Hematopoietic multipotent progenitor cell treated with erythropoietin and hydrocortisone succinate and interleukin-3 and kit ligand, for 6 days (in vitro differentiated cells): ENCODE measurements at places on chromosomes 2 and 18.

- peak; percentile 40 for DNase-seq
Measured at GRCh38 chr2:178523596-178524134, 43.4 kb downstream of the PLEKHA3 start.

DNA sequence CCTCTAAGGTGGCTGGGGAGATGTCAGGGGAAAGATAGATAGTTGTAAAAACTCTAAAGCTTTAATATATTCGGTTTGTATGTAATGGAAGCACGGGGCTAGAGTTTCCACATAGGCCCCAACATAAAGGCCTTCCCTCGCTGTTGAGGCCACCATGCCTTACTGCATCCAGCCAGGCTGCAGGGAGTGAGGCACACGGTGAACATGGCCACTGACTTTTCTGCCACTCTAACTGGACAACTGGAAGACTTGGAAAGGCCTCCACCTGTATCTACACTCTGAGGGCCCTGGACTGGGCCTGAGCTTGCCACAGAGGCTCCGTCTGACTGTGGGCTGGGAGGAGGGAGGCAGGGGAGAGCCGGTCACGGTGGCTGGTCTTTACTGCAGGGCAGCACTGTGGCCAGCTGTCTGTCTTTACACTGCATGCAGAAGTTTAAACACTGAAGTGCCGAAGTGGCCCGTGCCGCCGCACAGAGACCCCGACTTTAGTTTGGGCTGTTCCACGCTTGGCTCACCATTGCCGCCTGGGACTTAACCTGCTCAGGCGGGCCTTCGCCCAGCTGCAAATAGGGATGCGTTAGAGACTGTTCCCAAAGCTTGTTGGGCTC lies 66.7 kb downstream of the EMILIN2 start:
- no peak for DNase-seq

DNA sequence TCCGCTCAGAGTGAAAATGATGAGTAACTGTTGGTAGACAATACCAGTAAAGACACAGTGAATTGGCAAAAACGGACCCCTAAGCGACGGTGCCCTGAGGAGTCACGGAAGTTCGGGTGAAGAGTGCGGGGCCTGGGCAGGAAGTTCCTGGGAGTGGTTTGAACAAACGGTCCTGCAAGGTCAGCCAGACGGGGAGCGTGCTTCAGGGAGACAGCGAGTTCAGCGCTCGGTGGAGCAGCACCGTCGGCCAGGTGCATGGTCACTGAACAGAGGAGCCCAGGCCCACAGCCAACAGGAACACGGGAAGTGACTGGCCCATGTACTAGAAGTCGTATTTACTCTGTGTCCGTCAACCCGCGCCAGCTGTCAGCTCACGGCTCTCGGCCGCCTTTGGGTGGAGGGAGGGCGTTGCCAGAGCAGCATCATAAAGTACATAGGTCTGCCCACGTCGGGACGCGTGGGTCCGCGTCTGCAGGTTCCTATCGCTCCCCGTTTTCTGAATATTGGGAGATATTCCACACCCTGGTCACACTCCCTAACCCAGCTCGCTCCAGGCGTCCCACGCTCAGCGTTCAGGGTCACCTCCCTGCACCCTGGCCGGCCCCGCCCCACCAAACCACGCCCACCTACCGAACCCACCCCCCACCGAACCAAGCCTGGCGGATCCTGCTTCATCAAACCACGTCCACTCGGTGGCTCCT lies 75.6 kb upstream of the UXS1 start:
- DNase-seq, result peak; percentile 59

DNA sequence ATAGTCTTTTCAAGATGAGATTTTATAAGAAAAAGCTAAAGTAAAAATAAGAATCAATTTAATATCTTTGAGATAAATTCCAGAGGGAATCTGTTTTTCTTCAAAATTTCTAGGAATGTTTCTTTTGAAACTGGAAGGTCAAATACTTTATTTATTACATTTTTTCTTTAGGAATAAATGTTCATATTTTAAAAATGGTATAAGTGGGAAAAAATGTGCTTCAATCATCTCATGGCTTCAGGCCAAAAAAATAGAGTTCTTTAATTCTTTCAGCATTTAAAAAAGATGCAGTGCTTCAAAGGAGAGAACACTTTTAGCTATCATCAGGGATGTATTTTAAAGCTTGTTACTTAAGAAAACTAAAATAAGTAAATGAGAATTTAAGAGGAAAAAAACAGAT lies 110.6 kb downstream of the NEB start:
- DNase-seq, result no peak

- peak; percentile 78 for DNase-seq
Measured at GRCh38 chr18:21997207-21998143, 171.9 kb upstream of the GATA6 start.

GRCh38 chr2:105081006-105081601 lies 43.2 kb downstream of the MRPS9 start:
- DNase-seq, result no peak

- no peak for DNase-seq
Measured at GRCh38 chr2:214328941-214329340, 81.9 kb upstream of the VWC2L start.

GRCh38 chr2:151302879-151303278 lies 13.4 kb upstream of the NMI start:
- no peak for DNase-seq

GRCh38 chr2:12170121-12170520 lies 423.7 kb downstream of the LPIN1 start:
- DNase-seq, result no peak

- DNase-seq, result peak; percentile 79
Measured at GRCh38 chr2:210577263-210578071, 21.1 kb downstream of the CPS1 start.

GRCh38 chr2:233060980-233061590 lies 943 bp downstream of the INPP5D start:
- peak; percentile 63 for DNase-seq

- DNase-seq, result no peak
Measured at GRCh38 chr2:162729469-162729868, 109.1 kb downstream of the KCNH7 start.

DNA sequence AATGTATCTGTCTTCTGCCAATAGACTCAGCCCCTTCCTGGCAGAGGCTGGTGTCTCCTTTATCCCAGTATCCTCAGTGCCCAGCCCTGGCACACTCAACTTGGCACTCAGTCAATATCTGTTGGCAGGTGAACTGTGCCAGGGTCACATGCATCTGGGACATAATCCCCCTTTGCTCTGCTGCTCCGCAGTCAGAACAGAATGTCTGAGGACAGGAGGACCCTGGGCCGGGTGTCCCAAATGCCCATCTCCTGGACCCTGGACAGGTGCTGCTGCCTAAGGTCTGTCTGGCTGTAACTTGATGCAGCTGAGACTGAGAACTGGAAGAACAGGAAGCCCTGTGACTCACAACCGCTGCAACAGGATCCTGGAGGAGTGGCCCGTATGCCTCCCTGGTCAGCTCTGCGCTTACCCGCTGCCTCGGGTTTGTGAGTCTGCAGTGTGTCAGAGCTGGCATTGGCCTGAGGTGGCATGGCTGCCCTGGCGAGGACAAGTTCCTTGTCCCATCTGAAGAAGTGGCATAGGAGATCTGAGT lies 11.4 kb downstream of the HK2 start:
- DNase-seq, result peak; percentile 66

- DNase-seq, result no peak
Measured at GRCh38 chr2:172288603-172289002, 138.8 kb upstream of the ITGA6 start.

- no peak for DNase-seq
Measured at GRCh38 chr2:137185378-137186078, 420.2 kb downstream of the THSD7B start.

DNA sequence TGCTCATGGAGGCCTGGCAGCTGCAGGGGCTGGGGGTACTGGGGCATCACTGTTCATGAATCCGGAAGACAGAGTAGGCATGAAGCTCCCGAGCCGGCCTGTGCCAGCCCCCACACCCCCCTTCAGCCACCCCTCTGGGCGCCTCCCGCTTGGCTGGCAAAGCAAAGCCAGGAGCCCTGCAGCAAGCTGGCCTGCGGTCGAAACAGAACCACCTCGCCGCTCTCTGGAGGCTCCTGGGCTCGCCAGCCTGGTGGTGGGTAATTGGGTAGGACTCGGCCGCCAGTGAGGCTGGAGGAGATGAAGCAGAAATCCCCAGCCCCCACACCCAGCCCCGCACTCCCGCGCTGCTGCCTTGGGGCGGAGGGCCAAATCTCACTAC lies 70.9 kb upstream of the GPC1 start:
- no peak for DNase-seq

GRCh38 chr2:219029829-219030165 lies 11.5 kb downstream of the CFAP65 start:
- DNase-seq, result peak; percentile 81

DNA sequence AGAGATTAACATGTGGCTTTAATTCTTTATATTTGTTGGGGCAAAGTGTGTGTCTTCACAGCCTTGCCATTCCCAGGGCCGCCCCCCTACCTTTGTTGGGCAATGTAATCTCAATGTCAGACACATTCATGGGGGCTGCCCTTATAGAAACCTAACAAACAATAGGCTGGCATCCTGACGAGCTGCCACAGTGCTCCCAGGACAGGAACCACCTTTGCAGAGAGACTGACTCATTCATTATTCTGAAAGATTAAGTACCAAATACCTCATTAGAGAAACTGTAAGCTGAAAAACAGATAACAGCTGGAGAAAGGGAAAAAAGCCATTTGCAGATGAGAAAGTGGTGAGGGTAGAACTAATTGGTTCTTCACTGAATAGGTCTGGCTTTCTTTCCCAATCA lies 1587.5 kb upstream of the PIK3C3 start:
- DNase-seq, result no peak

DNA sequence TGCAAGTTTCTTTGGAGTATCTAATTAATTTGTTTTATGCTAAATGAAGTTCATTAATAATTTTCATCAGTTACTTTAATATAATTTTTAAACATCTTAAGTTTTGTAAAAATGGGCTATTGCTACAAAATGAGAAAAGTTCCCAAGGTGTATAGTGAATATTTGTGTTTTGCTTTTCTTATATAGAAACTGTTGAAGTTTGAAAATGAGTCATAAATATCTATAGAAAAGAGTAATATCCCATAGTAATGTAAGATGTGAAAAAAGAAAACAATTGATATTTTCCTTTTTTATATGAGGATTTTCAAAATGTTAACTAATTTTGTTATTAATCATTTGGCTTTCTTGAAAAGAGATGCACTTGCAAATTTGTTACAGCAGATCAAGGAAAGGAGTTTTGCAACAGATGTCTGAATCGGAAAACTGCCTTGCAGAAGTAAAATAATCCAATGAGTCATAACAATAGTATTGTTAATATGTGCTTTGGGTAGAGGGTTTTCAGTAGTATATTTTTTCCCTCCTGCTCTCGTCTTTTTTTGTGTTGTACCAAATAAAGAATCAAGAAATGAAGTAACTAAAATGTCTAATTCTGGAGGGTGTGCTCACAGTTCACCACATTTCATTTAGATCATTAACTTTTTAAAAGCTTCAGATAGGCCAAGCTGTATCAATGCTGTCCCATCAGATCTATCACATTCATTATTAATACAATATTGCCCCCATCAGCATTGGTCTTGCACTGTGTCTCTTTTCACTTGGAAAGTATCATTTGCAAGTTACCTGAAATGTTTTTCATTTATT lies 15.5 kb downstream of the DUSP19 start:
- DNase-seq, result no peak

DNA sequence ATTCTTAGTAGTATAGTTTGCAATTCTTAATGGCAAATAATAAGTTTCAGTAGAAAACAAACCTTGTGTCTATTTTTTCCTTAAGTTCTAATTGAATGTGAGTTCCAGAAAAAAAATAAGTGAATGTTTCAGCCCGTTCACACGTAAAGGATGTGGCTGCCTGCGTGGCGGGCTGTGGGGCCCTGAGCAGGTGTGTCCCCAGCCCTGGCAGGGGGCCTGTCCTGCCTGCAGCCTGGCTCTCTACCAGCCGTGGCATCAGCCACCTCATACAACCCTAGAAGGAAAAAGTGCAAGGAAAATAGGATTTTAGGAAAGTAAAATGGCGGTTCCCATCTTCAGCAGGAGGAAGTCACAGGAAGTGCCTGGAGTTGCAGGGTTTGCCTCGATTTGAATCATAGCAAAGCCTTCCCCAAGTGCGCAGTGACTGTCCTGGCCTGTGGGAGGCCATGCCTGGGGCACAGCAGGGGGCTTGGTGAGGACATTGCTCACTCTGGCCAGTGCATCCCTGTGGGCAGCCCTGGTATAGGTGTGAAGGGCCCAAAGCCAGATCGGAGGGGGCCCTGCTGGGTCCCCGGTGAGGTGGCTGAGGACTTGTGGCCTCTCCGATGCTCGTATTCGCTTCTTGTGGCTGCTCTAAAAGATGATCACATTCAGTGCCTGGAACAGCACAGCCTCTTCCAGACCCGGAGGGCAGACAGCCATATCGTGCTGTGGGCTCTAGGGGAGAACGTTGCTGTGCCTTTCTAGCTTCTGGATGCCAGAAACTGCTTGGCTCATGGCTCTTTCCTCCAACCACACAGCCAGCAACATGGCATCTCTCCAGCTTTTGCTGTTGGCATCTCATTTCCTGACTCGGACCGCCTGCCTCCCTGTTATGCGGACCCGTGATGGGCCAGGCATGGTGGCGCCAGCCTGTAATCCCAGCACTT lies 12.6 kb downstream of the DTYMK start:
- no peak for DNase-seq

DNA sequence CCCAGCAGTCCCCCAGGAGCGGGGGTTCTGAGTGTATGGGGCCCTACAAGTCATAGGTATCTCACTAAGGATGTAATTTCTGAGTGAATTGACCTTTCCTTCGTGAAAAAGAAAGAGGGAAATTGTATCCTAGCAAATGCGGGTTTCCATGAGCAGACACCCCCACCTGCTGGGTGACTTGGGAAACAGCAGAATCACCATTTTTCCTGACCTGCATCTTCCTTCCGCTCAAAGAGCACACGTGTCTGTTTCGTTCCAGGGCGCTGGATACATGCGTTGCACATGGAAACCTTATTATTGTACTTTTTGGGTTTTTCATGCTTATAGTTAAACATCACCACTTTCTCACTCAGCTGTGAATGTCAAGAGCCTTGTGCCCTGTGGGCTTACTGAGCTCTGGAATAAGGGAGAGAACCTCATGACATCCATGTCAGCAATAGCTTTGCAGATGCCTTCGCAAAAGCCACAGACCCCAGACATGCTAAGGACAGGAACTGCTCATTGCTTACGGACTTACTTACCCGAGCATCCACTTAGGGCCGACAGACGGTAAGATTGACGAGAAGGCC lies 132.8 kb downstream of the TPO start:
- peak; percentile 71 for DNase-seq

GRCh38 chr2:191066197-191066918 lies 52.4 kb upstream of the STAT1 start:
- peak; percentile 51 for DNase-seq

- no peak for DNase-seq
Measured at GRCh38 chr2:11680901-11681721, 11.1 kb upstream of the NTSR2 start.

- DNase-seq, result peak; percentile 78
Measured at GRCh38 chr18:76801567-76802505, 20.5 kb upstream of the ZNF236 start.

- DNase-seq, result no peak
Measured at GRCh38 chr2:127195140-127196074, 24.7 kb downstream of the CYP27C1 start.
